Muscle of arm (tissue), 14 donors: ENCODE measurements at places on chromosomes 5 and 9.

DNA sequence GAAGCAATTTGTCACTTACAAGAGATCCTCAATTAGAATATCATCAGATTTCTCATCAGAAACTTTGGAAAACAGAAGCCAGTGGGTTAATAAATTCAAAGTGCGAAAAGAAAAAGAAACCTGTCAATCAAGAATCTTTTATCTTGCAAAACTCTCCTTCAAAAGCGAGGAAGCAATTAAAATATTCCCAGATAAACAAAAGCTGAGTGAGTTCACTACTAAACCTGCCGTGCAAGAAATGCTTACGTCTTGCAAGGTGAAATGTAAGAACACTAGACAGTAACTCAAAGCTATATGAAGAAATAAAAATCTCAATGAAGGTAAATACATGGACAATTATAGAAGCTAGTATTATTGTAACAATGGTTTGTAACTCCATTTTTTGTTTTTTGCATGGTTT is 62.8 kb upstream of the IL33 start:
- no peak for DNase-seq

DNA sequence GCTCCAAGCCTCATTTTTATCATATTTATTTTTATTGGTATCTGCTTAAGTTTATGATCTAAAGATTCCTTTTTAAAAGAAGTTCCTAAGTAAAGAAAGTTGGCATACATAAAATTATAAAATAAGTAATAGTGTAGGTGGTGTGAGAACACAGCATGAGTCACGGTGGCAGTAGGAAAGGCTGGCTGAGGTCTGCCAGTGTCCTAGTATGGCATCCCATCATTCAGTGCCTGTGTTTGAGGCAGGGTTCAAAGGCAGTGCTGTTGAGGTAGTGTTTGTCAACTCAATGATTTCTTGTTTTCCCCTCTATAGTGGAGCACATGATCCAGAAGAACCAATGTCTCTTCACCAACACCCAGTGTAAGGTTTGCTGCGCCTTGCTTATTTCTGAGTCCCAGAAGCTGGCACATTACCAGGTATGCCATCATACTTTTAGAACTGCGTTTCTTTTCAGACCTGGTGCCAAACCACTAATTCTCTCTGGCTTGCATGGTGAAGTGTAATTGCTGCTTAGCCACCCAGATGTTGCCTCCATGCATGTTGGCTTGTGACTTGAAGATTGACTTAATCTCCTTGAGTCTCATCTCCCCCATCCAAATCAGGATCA is 18.4 kb downstream of the ZNF346 start:
- no peak for DNase-seq

GRCh38 chr5:38621331-38621730 is 64.9 kb upstream of the LIFR start:
- DNase-seq = no peak

GRCh38 chr9:68775003-68775730 is 70.1 kb downstream of the PIP5K1B start:
- no peak for DNase-seq

DNA sequence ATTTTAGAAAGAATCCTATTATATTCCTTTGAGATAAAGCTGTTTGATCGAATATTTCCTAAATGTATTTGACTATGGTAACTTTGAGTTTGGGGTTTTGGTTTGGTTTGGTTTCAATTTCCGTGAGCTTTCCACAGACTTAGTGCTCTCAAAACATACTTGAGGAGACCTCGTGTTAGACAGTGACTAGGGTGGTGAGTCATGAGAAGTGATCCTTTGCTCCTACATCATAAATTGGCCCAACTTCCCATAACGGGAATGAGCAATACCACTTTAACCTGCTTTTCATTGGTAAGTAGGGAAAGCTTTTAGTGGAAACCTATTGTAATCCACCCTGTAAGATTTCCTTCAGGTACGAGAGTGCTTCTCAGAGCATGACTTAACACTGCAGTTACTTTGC is 3.8 kb upstream of the RASEF start:
- no peak for DNase-seq

GRCh38 chr9:116506685-116507084 is 180.4 kb upstream of the TRIM32 start:
- no peak for DNase-seq

DNA sequence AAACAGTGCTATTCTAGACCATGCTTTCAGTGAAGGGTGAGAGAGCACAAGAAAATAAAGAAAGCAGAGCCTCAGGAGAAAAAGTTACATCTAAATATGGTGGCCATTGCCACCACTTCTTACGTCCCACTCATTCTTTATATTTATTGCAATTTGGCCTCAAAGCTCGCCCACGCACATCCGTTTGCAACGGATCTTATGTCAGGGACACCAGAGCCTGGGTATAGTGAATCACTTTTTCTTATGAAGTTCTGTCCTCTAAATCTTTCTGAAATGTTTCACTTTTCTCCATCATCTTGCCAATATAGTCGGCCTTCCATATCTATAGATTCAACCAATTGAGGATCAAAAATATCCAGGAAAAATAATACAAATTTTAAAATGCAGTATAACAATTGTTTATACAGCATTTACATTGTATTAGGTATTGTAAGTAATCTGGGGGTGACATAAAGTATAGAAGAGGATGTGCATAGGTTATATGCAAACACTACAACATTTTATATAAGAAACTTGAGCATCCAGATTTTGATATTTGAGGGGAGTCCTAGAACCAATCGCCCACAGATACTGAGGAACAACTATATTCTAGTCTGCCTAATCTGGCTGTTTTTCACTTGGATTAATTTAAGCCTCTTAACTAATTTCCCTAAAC is 35.2 kb downstream of the GOLPH3 start:
- no peak for DNase-seq

DNA sequence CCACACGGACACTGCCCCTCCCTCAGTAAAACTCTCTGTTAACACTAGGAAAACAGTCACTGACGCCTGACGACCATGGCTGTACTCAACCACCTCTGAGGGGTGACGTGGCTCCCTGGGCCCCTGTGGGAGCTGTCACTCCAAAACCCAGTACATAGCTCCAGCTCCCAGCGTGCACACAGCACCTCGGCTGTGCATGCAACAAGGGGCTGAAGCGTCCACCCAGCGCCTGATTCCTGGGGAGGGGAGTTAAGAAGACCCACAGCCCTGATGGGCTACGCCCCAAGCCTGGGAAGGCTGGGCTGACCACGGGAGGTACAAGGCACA is 36.3 kb downstream of the SLC12A7 start:
- DNase-seq = no peak

GRCh38 chr9:2043243-2043642 is 28.1 kb downstream of the SMARCA2 start:
- no peak for DNase-seq

DNA sequence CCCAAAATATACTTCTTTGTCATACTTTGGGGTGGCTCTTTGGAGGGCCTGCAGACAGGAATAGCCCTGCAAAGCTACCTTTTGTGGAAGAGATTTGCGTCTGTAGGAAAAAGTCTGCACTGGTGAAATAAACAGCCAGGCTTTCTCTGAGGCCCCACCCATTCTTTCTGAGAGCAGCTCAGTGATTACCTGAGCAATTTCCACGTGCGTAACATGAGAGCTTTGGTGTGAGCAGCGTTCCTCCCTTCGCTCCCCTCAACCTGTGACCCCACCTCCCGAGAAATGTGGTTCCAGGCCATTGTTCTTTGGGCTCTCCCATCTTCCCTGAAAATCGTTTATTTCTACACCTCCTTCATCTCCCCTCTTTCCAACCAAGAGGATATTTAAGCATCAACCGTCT is 23.8 kb upstream of the FBP1 start:
- DNase-seq = no peak

DNA sequence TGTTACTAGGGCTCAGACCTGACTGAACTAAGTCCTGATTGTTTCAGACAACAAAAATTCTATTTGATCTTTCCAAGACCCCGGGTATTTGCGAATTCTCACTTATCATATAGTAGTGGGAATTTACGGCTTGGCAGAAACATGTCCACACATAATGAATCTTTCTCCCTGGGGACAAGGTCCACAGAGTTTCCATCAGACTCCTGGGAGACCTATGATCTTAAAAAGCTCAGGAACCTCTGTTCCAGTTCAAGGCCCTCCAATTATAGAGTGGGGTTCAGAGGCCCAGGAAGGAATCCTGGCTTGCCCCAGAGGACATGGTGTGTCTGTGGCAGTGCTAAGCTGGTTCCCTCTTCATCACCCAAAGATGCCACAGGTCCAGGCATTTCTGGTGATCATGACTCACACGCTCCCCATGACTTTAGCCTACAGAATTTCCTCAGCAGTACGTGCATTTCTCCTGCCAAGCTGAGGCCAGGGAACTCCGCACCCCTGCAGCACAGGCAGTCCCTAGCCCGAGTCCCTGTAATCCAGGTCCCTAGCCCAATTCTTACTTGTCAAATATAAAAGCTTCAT is 12.6 kb downstream of the RAPGEF1 start:
- DNase-seq = no peak

DNA sequence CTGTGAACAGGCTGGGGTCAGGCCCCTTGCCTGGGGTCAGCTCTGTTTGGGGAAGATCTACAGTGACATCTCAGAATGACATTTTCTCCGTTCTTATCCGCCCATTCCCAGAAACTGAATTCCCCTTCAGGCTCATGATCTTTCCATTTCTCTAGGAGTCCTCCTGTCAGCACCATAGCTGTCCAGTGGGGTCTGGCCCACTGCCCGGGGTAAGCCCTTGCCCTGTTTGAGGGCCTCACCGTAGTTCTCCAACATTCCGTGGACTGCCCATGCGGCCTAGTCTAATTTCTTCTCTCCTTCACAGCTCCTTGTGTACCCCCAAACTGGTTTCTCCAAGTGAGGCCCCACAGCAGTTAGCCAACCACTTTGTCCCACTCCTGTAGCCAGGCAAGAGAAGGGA is 68.4 kb downstream of the ENTREP1 start:
- DNase-seq = no peak

- DNase-seq = no peak
Observed at GRCh38 chr9:121398374-121398773, 28.3 kb upstream of the STOM start.

DNA sequence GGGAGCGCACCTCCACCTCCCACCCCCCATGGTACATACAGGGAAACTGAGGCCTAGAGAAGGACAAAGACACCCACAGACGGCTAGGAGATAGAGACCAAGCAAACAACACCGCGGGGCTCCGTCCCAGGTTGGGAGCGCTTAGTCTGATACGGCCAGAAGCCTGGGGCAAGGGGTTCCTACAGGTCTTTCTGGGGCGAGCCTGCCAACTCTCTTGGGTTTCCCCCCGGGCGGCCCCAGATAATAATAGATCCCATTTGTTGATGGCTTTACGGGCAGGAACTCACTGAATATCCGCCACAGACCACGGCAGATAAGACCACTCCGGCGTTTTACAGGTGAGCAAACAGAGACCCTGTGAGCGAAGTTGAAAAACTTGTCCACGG is 5.0 kb upstream of the EBF1 start:
- DNase-seq = no peak
